Hippocampal formation (tissue), 2 donors: ENCODE measurements at places on chromosomes 1 and 21.

- DNase-seq = no peak
Measured at GRCh38 chr1:157937744-157938143, 55.7 kb upstream of the KIRREL1 start.

DNA sequence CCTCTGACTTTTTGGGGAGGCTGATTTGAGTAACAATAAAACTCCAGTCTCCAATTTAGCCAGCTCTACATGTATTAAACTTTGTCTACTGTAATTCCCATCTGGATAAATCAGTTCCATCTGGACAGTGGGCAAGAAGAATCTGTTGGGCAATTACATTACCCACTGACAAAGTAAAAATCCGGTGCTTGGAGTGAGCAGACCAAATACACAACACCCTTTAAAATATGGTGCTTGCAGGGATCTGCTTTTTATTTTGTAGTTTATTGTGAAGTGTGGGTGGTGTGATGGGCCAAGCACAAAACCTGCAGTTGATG is 8.9 kb upstream of the CD55 start:
- no peak for DNase-seq

GRCh38 chr1:101247404-101248287 is 10.8 kb downstream of the S1PR1 start:
- peak; percentile 6 for DNase-seq

DNA sequence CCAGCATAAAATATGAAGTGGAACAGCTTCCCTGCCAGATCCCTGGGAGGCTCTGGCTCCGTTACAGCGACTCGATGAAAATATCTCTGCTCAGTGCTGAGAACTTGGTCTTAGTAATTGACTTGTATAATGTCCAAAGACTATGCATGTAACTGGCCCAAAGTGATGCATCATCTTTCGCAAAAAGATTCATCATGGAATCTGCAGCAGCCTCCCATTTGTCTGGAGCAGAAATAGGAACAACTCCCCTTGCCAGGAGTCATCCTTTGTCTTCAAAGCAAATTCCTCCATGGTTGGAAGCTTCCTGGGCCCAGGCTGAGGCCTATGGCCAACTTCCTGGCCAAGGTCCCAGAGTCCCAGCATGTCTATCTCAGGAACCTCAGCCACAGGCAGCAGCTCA is 16.9 kb upstream of the SLC6A17 start:
- DNase-seq = no peak

GRCh38 chr1:1366699-1367066 is 8.3 kb downstream of the AURKAIP1 start:
- DNase-seq = no peak

- DNase-seq = no peak
Measured at GRCh38 chr1:184810735-184811343, 56.2 kb upstream of the EDEM3 start.

DNA sequence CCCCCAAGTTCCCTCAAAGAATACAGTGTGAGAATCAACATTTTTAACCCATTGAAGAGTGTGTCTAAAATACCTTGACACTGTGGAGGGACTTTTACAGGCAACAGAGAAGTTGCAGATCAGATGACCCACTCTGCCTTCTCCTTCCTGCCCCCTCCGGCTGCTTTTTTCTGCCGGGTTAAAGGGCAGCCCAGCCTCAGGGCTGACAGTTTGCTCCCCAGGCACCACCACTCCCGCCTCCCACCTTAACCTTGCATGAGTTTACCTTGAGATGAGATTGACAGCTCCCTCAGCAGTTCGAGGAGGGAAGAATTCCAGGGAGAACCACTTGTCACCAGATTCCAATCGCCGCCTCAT is 3.2 kb downstream of the MTHFR start:
- DNase-seq = peak; percentile 20

GRCh38 chr1:3741566-3742438 is 10.4 kb upstream of the CCDC27 start:
- no peak for DNase-seq

DNA sequence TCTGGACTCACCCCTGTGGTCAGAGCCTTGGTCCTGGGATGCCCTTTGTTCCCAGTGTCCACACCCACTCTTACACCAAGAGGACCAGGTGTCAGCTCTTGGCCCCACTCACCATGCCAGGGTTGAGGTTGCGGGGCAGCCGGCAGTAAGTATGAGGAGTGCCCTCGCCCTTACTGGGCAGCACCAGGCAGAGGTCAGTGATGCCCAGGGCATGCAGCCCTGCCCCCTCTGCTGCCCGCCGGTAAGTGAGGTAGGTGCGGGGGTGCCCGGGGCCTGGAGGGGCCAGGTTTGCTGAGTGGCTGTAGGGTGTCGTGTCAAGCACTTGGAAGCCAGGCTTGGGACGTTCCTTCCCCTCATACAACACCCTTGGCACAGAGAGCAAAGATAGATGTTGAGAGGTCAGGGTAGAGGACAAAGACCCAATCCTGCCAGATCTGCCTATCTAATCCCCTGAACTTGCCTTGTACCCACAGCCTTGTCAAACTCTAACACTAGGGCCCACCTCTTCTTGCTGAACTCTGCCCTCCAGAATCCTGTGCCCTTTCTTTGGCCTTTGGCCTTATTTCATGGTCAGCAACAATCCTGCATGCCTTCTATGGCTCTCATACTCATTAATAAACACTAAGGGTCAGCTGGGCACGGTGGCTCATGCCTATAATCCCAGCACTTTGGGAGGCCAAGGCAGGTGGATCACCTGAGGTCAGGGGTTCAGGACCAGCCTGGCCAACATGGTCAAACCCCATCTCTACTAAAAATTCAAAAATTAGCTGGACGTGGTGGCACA is 3.6 kb downstream of the DENND4B start:
- DNase-seq = no peak

DNA sequence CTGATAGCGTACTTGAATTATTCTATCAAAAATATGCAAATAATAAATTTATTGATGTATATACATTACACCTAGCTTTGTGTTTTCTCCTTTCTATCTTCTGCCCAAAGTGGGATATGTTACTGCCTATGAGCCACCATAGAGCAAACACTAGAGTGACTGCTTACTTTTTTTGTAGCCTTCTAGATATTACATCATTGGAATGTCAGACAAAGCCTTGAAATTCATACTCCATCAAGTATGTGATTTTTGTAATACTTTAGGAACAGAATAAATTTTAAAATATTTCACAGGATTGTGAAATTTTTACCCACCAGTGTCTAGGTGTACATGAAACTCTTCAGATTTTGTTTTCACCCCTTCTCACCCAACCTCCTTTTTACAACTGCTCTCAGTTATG is 787.6 kb downstream of the USP25 start:
- no peak for DNase-seq

GRCh38 chr1:24673341-24673740 is 30.2 kb downstream of the SRRM1 start:
- DNase-seq = no peak

GRCh38 chr1:56811331-56811730 is 7.9 kb downstream of the FYB2 start:
- no peak for DNase-seq

- no peak for DNase-seq
Measured at GRCh38 chr1:22402356-22403053, 49.1 kb upstream of the ZBTB40 start.
